ENCODE measurements at places on chromosomes 2 and 18. TPM values are rescaled to one million over a fixed set of nuclear protein-coding genes. Genes with fewer than 3 reads are reported as not detected.

The ERBB4 gene
- total RNA-seq = 1.4 TPM

The LDAH gene
- 20.7 TPM for total RNA-seq

The GALR1 gene
- not detected for total RNA-seq

The IL18R1 gene
- total RNA-seq = 22.4 TPM

GRCh38 chr2:224343226-224343625 is 58.7 kb downstream of the FAM124B start:
- H3K4me3 ChIP-seq = no peak overlapping the region
- DNase-seq = no peak
- no peak overlapping the region for H3K27ac ChIP-seq
- H3K36me3 ChIP-seq = no peaks in the 10 kb centered on the region
- no peaks in the 10 kb centered on the region for H3K4me1 ChIP-seq

- H3K27ac ChIP-seq = peak overlapping the region; percentile 63
- H3K36me3 ChIP-seq = no peaks in the 10 kb centered on the region
- H3K27me3 ChIP-seq = no peaks in the 10 kb centered on the region
- peak; percentile 85 for DNase-seq
Measured at GRCh38 chr2:30422444-30423040, 24.5 kb upstream of the LCLAT1 start.

DNA sequence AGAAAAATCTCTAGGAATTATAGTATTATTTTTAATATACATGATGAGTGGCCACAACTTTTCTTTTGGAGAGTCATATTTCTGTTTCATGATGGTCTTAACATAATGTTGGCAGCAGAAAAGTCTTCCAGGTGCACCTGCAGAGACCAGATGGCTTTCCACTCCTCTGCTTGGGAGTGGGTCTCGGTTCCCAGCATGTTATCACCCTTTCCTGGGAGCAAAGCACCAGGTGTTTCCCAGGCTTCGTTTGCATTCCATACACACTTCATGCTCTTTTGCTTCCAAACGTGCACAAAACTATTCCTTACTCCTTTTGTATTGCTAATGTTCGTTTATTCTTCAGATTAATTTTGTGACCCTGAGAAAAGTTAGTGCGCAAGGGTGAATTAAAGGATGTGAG is 305.2 kb downstream of the CDH2 start:
- H3K27me3 ChIP-seq = no peaks in the 10 kb centered on the region
- H3K4me3 ChIP-seq = no peak overlapping the region
- no peak overlapping the region for H3K27ac ChIP-seq
- H3K36me3 ChIP-seq = no peaks in the 10 kb centered on the region

- H3K27me3 ChIP-seq = no peaks in the 10 kb centered on the region
- H3K27ac ChIP-seq = no peak overlapping the region
- peaks cover 11% of the 10 kb centered on the region for H3K4me1 ChIP-seq
- DNase-seq = no peak
- no peak overlapping the region for H3K4me3 ChIP-seq
Measured at GRCh38 chr18:75280427-75281280, 70.1 kb downstream of the TSHZ1 start.

DNA sequence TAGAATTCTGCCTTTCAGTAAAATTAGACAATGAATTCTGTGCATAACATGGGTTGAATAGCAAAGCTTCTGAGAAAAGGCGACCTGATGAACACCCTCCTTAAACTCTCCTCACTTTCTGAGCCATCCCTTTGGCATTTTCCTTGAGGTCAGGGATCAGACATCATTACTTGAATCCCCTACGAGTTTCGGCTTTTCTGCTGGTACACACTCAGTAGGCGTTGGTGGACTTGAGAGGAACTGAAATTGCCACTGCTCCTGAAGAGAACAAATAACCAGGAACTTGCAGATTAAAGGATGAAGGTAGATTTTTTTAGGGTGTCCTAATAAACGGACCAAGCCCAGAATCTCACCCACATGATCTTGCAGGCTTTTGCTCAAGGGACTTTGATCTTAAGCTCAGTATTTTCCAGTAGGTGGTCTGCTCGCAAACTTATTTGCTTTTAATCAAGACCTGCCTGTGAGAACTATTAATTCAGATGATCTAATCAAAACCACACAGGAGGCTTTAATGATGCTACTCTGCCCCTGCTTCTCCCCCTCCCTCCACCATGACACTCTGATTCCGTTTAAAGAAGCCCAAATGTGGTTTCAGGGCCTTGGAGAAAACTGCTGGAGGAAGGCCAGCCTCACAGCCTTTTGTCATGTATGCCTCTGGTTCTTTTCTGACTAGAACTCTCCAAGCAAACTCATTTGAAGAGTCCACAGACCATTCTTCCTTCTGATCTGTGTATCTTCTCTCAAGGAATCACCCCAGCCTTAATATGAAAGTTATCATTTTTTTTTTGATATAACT is 124.9 kb downstream of the PRKCE start:
- H3K36me3 ChIP-seq = no peaks in the 10 kb centered on the region
- no peak overlapping the region for H3K4me3 ChIP-seq
- H3K4me1 ChIP-seq = peaks cover 50% of the 10 kb centered on the region
- no peak for DNase-seq
- no peaks in the 10 kb centered on the region for H3K27me3 ChIP-seq

All from spleen (tissue), 13 donors.